ENCODE measurements at places on chromosomes 11 and 22.

GRCh38 chr11:27619763-27620335 is 80.4 kb downstream of the BDNF start:
- no peak for DNase-seq

- DNase-seq = no peak
Measured at GRCh38 chr11:67433536-67434394, 3.7 kb downstream of the PTPRCAP start.

DNA sequence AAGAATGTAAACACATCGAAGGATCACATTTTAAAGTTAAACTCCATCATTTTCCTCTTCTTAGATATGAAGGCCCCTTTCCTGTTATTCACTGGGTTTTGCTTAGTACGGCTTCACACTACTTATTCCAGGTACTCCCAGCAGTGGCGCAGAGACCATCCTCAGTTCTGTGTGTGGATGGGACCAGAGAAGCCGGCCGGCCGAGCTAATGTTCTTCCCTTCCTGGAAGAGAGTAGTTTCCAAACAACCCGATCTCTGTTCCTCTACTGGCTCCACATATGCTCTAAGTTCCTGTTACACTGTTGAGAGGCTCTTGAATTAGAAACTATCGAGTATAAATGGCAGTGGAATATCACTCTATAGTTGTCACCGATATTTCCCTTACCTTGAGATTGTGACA is 684 bp upstream of the NFRKB start:
- no peak for DNase-seq

DNA sequence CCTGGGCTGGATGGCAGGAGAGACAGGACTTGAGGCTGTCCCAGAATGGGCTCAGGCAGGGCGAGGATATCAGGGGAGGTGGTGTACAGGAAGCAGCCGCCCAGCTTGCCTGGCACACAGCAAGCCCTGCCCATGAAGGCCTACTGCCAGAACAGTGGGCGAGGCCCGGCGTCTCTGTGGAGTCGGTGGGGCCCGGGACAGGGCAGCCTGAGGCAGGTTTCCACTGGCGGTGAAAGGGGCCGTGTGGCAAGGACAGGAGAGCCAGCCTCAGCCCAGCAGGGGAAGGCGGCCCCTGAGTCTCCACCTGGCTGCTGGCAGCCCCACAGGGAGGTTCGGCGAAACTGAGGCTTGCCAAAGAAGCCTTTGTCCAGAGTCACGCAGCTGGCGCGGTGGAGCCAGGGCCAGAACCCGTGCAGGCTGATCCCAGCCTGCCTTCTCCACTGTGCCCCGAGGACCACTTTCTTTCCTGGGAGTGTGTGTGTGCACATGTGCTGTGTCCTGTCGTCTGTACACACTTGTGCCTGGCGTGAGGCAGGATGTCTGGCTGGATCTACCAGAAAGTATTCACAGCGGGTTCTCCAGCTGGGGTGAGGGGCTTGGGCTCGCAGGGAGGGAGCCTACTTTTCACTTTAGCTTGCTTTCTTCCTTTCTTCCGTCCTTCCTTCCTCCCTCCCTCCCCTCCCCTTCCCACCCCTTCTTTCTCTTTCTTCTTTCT is 1.2 kb downstream of the TSPO start:
- peak; percentile 39 for DNase-seq

DNA sequence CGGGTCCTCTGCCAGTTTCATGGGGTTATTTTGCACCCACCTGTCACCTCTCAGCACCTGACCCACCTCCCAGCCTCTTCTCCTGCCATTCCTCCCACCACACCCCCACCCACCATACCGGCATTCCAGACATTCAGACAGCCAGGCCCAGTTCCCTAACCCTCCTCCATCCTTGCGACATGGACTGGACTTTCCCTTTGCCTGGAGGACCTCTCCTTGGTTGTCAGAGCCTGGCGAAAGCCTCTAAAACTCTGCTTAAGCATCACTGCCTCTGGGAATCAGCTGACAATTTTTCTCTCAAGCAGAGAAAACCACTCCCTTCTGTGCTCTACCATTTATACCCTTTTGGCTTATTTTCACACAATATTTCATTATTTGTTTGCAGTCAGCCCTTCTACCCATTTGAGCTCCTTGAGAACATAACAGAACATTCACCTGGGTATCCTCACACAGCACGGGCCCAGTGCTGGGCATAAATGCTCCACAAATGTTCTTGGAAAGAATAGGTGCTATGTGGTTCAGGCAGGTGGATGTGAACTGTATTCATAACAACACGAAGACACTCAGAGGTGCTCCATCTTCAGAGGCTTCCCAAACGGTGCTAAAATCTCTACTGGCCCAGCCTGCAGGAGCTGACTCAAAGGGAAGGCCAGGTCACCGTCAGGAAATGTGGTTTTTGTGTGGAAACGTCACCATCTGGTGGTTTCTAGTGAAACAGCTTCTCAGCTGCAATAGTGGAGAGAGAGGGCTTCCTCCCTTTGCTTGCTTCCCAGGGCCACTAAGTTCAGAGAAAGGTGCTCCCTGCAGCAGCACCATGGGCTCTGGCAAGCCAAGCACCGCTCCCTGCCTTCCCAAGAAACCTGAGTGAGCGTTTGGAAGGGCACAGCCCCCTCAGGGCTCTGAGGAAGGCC is 10.4 kb downstream of the SPATA19 start:
- no peak for DNase-seq

All from T1000 (cell line).